Psoas muscle (tissue), 8 donors: ENCODE measurements at places on chromosomes 7 and 10.

DNA sequence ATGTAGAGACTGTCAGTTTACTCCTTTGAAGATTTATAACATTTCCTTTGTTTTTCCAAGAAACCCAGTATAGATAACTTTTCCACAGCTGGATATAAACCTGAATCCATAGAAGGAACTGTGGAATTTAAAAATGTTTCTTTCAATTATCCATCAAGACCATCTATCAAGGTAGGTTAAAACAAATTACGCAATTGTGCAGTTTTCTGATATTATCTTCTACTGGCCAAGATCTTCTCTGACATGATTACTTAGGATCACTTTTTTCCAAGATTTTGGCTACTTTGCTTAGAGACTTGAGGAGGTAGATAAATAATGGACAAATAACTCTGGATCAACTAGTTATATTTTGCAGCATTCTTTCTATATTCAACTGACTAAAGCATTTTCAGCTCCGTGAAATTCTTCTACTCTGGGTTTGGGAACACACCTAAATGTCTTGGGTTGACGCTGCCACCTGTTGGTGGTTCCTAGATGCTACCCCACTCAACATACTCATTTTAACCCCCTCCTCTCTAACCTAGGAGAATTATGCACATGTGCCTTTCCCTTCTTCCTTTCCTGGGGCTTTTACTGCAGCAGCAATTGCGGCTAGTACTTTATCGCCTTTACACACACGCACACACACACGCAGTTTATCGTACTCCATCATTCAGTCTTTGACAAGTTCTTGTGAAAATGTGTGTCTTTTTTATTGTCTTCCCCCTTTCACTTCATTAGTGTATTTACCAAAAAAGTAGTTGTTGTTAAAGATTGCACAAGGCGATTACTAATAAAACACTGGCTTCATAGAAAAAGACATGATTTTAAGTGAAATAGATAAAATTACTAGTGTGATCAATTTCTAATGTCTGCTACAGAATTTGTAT lies 32.7 kb downstream of the ABCB5 start:
- no peak overlapping the region for H3K4me3 ChIP-seq
- no peaks in the 10 kb centered on the region for H3K27me3 ChIP-seq
- no peaks in the 10 kb centered on the region for H3K4me1 ChIP-seq
- H3K36me3 ChIP-seq, result no peaks in the 10 kb centered on the region
- no peak overlapping the region for H3K27ac ChIP-seq
- no peak for DNase-seq

- DNase-seq, result no peak
- H3K36me3 ChIP-seq, result no peaks in the 10 kb centered on the region
- H3K4me1 ChIP-seq, result peaks cover 10% of the 10 kb centered on the region
- no peak overlapping the region for H3K27ac ChIP-seq
- H3K4me3 ChIP-seq, result no peak overlapping the region
Observed at GRCh38 chr10:44010873-44011602, 362.4 kb upstream of the ZNF32 start.

GRCh38 chr10:43585046-43585445 lies 10.6 kb upstream of the ZNF239 start:
- no peak for DNase-seq
- H3K4me1 ChIP-seq, result no peaks in the 10 kb centered on the region
- no peaks in the 10 kb centered on the region for H3K27me3 ChIP-seq
- H3K36me3 ChIP-seq, result no peaks in the 10 kb centered on the region
- no peak overlapping the region for H3K4me3 ChIP-seq
- H3K27ac ChIP-seq, result no peak overlapping the region

DNA sequence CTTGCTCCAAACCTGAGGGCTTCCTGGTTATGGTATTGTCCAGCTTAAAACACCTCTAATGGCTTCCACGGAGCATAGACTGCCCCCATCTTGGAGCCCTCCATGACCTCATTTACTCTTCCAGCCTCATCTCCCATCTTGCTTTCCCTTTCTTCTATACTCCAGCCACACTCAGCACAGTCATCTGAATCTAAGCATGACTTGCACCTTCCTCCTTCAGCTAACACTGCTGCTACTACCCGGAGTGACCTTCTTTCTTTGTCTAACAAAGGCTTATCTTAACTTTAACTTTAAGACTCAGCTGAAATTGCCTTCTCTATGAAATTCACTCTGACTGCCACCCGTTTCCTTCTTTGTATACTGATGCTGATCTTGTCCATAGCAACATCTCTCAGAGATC lies 135.1 kb downstream of the FAM107B start:
- DNase-seq, result no peak
- no peak overlapping the region for H3K27ac ChIP-seq
- H3K4me3 ChIP-seq, result no peak overlapping the region
- H3K4me1 ChIP-seq, result no peaks in the 10 kb centered on the region
- H3K36me3 ChIP-seq, result no peaks in the 10 kb centered on the region

GRCh38 chr7:40595129-40595528 lies 460.3 kb downstream of the SUGCT start:
- H3K27me3 ChIP-seq, result no peaks in the 10 kb centered on the region
- no peak for DNase-seq
- no peak overlapping the region for H3K27ac ChIP-seq
- H3K36me3 ChIP-seq, result no peaks in the 10 kb centered on the region

DNA sequence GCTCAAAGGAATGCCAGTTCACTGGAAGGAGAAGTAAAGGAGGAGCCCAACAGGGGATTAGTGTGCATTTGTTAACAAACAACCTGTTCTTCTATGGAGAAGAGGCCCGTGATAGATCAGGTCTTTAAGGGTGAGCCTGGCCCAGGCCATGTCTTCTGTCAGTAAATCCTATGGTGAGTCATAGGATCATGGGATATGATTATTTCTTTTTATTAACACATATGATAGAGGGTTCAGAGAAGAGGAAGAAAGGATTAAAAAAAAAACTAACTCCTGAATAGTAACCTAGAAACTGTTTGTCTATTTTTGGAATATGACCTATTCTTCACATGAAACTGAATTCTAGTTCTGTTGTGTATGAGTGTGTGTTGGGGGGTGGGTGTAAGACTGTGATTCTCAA lies 70.4 kb downstream of the GPR158 start:
- H3K27me3 ChIP-seq, result no peaks in the 10 kb centered on the region
- H3K4me1 ChIP-seq, result no peaks in the 10 kb centered on the region
- H3K36me3 ChIP-seq, result no peaks in the 10 kb centered on the region
- no peak for DNase-seq

DNA sequence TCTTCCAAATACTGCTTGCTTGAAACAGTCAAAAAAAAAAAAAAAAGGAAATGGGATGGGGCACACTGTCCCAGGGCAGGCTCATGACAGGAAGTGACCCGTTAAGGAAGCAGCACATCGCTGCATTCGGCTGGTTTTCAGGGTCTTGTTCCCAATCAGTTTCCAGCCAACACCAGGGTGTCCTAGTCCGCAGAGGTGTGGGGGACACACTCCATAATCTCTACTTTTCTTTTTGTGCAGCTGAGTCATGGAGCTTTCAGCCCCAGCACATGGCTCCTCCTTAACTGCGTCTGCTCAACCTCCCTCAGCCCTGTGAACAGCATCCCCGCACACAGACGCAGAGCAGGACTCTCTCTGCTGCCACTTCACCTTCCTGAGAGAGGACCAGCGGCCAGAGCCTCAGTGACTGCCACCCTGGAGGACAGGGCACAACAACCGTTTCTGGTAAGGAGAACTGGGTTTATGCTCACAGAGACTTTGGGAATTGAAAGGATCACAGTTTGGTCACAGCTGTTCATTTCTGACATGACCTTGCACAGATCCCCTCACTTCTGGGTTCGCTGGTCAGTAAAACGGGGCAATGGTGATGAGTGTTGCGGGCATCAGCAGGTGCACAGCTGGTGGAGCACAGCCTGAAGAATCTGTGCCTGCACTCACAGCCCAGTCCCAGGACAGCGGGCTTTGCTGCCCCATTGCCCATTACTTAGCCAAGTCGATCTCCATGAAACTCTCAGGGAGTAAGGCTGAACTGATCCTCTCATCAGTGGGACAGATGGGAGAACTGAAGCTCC lies at the start of gene GIMAP5:
Gene GIMAP5 (plus strand): TSS at position 154 of the 791 bp plus-strand sequence. CDS start 3,467 bp downstream, outside the sequence.
- H3K27ac ChIP-seq, result peak within 1 kb of the TSS; percentile 70
- H3K4me1 ChIP-seq, result no peaks in the 10 kb centered on the region
- peaks cover 4% of the 10 kb centered on the region for H3K36me3 ChIP-seq
- peak; percentile 53 for DNase-seq
- H3K27me3 ChIP-seq, result no peaks in the 10 kb centered on the region

DNA sequence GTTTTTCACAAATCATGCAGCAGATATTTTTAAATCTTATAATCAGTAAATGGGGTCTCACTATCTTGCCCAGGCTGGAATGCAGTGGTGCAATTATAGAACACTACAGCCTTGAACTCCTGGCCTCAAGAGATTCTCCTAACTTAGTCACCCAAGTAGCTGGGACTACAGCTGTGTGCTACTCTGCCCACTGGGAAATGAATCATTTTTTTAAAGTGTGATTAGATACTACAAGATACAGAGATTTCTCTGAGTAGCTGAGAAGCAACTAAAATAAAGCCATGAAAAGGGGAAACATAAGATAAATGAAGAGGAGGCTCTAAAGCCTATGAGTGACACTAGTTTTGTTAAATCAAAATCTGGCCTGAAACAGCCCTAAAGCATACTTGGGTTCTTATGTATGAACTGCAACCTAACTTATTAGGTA lies 119.7 kb downstream of the JMJD1C start:
- H3K27me3 ChIP-seq, result no peaks in the 10 kb centered on the region
- H3K4me3 ChIP-seq, result no peak overlapping the region
- H3K4me1 ChIP-seq, result no peaks in the 10 kb centered on the region
- H3K27ac ChIP-seq, result no peak overlapping the region
- H3K36me3 ChIP-seq, result no peaks in the 10 kb centered on the region

- H3K36me3 ChIP-seq, result no peaks in the 10 kb centered on the region
- H3K27ac ChIP-seq, result no peak overlapping the region
- peaks cover 13% of the 10 kb centered on the region for H3K4me1 ChIP-seq
- DNase-seq, result peak; percentile 50
- H3K4me3 ChIP-seq, result no peak overlapping the region
Observed at GRCh38 chr7:24727154-24728120, 29.8 kb downstream of the GSDME start.

- no peaks in the 10 kb centered on the region for H3K4me1 ChIP-seq
- DNase-seq, result no peak
- no peak overlapping the region for H3K27ac ChIP-seq
- no peak overlapping the region for H3K4me3 ChIP-seq
Observed at GRCh38 chr7:25624051-25624450, 395.8 kb upstream of the NPVF start.

DNA sequence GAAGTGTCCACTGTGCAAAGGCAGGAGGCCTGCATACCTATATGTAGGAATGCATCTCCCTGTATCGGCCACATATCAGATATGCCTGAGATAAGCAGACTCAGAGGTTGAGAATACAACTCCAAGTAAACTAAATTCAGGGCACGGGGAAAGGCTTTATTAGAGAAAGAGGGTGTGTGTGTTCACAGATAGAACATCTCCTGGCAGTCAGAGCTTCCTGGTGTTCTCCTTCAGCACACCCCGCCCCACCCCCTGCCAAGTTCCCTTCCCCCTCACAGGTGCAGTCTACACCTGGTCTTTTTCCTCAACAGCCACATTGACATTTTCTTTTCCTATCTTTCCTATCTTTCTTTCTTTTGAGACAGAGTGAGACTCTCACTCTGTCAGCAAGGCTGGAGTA lies 17.1 kb downstream of the GBX1 start:
- no peak for DNase-seq
- H3K36me3 ChIP-seq, result no peaks in the 10 kb centered on the region
- H3K4me3 ChIP-seq, result no peak overlapping the region

- no peaks in the 10 kb centered on the region for H3K27me3 ChIP-seq
- H3K27ac ChIP-seq, result peak overlapping the region; percentile 5
Observed at GRCh38 chr7:26182706-26183105, 17.8 kb downstream of the HNRNPA2B1 start.

DNA sequence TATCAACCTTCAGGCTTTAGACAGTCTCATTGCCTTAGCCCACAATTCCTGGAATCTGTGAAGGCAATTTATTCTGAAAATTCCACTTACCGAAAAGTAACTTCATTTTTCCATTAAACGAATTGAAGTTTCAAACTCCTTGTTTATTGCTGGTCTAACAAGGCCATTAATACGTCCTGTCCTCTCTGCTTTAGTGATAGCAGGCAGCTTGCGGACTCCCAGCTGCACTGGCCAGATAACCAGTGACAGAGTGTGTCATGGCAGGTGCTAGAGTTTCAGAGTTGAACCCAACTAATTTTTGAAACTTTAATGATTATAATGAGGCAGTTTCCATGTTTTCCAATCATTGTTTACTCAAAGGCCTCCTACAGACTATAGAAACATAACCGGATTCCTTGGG lies 31.1 kb downstream of the LOXL4 start:
- DNase-seq, result no peak
- H3K4me1 ChIP-seq, result no peaks in the 10 kb centered on the region
- no peaks in the 10 kb centered on the region for H3K27me3 ChIP-seq
- no peak overlapping the region for H3K4me3 ChIP-seq
- peaks cover 53% of the 10 kb centered on the region for H3K36me3 ChIP-seq

GRCh38 chr7:143958781-143959180 lies 4.1 kb downstream of the OR2F1 start:
- H3K4me3 ChIP-seq, result no peak overlapping the region
- H3K27me3 ChIP-seq, result peaks cover 5% of the 10 kb centered on the region
- DNase-seq, result no peak
- no peaks in the 10 kb centered on the region for H3K4me1 ChIP-seq
- H3K36me3 ChIP-seq, result no peaks in the 10 kb centered on the region
- H3K27ac ChIP-seq, result no peak overlapping the region

DNA sequence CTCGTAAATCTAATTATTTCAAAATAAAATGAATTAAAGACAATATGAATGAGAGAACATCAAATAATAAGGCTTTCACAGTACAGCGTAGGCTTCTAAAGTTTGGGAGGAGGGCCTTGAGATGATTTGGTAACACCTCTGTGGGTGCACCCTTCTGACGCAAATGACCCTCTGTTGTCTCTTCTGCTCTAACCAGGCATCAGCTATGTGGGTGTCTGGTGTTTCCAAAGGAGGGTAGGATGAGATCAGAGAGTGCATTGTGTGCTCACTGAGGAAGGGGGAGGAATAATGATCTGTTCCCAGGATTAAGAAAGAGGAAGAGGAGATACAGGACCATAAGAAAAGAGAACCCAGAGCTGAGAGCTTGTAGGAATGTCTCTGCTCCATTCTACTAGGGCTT lies 420.4 kb downstream of the SDK1 start:
- no peak overlapping the region for H3K27ac ChIP-seq

- no peaks in the 10 kb centered on the region for H3K4me1 ChIP-seq
- H3K27me3 ChIP-seq, result no peaks in the 10 kb centered on the region
- no peak overlapping the region for H3K27ac ChIP-seq
- H3K4me3 ChIP-seq, result no peak overlapping the region
Observed at GRCh38 chr10:9709849-9710248, 1307.8 kb upstream of the CELF2 start.

DNA sequence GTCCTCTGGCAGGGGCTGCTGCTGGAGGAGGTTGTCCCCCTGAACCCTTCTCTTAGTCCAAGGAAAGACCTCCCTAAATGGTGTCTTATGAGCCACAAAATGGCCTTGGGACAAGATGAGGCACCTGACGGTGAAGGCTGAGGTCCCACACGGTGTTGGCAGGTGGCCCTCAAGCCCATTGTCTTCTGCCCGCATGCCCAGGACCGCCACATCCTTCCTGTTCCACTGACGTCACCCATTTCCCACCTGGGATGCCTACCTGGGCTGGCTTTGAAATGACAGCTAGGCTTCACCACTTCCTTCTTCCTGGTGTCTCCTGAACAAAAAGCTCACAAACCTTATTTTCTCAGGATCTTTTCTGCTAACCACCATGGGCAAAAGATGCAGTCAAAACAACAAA lies 2.1 kb upstream of the DMBT1 start:
- no peaks in the 10 kb centered on the region for H3K36me3 ChIP-seq
- no peaks in the 10 kb centered on the region for H3K4me1 ChIP-seq
- no peak overlapping the region for H3K4me3 ChIP-seq
- DNase-seq, result no peak

GRCh38 chr7:71613313-71613712 lies 481.4 kb downstream of the GALNT17 start:
- no peak overlapping the region for H3K4me3 ChIP-seq
- peaks cover 30% of the 10 kb centered on the region for H3K4me1 ChIP-seq
- H3K36me3 ChIP-seq, result no peaks in the 10 kb centered on the region
